ENCODE measurements at places on chromosomes 7 and 10.

- no peak for DNase-seq
These were observed 27.9 kb upstream of the ABLIM1 start for GRCh38 chr10:114686013-114686412.

DNA sequence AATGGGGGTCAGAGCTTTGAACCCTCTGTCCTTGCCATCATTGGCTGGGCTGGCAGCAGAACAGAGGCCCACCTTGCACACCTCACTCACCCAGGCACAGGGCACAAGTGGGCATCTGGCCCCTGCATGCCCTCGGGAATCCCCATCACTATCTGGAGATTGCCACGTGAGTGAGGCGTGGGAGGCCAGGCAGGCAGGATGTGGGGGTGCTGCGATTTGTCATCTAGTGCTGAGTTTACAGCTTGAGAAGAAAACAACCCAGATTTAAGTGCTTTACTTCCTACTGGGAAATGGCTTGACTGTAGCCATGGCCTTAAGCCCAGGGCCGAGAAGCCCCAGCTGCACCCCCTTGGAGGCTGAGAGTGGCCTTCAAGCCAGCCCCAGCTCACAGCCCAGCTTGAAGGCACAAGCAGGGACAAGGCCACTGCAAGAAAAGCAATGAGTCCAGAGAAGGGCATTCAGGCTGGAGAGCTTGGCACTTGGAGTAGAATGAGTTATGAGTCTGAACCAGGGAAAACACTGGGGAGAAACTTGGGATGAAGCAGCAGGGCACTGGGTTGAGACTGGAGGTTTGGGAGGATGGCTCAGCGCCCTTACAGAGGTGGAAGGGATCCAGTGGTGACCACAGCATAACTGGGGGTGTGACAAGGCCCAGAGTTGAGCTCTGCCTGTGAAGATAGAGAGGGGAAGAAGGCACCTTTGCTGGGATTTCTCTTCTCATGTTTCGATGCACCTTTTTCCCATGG is 123.0 kb downstream of the CXCL12 start:
- no peak for DNase-seq

- DNase-seq: no peak
These were observed 3.3 kb upstream of the DIP2C start for GRCh38 chr10:692682-693351.

DNA sequence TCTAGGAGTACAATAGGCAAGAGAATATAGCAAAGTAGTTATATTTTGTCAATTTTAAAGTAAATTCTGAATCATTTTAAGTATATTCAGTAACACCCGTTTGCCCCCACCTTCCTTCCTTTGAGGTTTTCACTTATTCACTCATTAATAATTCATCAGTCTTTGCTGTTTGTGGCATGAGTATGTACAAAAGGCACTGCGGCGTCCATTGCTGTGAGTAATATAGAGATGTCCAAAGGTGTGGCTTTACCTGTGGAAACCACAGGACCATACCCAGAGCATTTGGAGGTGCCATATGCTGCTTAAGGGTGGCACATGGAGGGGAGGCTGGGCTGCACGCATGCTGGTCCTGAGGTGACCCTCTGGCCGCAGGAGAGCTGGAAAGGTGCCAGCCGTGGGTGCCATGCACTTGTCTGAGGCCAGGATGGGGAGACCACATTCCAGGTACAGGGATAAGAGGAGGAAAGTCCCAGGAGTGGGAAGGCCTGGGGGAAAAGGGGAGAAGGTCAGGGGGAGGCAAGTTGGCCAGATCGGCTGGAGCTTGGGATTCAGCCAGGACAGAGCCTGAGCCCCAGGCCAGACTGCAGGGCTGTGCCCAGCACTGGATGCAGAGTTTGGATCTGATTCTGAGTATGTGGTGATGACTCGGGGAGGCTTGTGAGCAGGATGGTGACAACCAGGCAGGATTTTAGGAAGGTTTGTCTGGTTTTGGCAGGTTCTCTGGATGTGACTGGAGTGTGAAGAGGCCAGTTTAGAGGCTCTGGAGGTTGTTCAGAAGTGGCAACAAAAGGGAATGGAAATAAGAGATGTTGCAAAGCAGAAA is 223.4 kb downstream of the MGMT start:
- DNase-seq: no peak

DNA sequence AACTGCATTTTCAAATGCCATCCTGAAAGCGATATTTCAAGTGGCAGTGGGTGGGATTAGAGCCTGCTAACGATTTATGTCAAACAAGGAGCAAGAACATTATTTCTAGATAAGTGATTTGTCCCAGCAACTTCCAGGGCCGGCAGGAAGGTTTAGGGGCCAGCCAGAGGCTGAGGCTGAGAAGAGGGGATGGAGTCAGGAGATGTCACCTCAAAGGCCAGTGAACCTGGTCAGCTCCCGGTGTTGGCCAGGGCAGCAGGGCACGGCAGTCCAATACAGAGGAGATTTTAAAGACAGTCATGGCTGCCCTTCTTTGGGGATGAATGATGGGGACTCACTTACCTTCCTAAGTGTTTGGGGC is 105.7 kb upstream of the PPIF start:
- no peak for DNase-seq
